ENCODE measurements at places on chromosomes 7 and 10.

DNA sequence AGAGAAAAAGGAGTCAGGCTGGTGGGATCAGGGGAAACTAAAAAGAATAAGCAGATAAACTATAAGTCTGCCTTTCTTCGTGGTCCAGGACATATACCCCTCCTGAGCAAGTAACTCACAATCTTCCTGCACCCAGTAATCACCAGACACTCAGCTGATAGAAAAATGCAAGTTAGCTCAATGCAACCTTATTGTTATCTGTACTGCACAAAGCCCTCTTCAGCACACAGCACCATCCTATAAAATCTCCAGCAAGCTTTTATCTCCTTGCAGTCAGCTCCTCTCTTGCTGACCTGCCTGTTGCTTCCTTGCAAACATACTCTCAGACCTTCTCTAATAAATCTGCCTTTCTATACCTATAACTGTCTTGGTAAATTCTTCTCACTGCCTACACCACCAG lies 6.7 kb downstream of the SLC37A3 start:
- DNase-seq: no peak

DNA sequence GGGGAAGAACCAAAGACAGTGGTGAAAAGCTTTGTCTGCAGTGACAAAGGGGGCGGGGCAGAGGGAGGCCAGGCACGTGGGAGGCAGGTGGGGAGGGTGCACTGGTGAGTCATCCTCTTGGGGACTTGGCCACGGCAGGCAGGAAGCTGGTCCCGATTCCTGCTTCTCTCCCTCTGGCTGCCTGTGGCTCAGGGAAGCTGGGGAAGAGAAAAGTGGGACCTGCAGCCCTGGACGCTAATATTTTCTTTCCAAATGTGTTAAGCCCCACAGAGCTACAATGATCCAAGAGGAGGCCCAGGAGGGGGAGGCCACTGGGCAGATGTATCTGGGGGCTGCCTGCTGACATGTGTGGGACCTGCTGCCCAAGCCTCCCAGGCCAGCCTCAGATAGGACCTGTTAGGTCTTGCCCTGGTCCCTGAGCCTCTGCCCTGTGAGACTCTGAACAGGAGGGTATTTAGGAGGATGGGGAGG lies 231.8 kb downstream of the KCNMA1 start:
- peak; percentile 31 for DNase-seq

DNA sequence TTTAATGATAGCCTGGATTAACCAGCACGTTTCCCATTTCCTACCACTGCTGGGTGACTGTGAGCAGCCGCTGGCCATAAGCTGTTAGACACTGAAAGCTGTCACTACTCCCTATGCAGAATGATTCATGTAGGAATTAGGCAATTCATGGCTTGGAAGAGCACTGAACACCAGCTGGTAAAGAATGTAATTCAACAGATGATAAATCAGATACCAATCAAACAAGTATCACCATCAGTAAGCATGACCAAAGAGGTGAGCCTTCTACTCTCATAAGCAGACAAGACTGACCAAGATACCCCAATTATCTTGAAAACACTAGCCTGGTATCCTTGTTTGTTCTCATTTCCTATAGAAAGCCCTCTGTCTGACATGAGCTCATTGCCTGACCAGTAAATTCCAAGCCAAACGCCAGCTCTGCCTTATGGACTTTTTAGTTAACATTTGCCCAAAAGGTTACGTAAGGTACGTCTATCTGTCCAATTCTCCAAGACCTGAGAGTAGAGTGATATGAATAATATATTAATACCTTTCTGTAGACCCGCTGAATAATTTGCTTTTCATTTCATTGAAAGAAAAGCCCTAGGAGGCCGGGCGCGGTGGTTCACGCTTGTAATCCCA lies 127.7 kb downstream of the ELMO1 start:
- no peak for DNase-seq

DNA sequence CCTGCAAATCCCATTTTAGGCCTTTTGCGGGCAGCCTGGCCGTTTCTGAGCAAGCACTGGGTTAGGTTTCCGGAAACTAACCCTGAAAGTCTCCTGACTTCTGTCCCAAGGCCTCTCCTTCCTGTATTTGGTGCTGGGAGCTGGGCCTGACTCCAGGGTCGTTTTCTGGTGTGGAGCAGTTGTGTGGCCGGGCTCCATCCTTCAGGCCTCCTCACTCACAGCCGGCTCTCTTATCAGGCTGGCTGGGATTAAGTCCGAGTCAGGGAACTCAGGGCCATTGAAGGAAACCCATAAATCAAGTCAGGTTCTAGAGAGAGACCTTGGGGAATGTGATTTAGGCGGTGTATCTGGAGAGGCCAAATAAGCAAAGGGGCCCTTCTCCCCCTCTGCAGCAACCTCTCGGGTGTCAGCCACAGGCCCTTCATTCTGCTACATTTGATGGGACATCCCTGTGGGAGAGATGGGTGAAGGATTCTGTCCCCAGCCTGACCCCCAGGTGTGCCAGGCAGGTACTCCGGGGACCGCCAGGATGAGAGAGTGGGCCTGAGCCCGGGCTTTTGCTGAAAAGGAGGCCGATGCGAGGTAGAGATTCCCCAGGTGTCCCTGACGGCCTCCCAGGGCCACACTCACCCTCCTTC lies 3.3 kb downstream of the GATA3 start:
- DNase-seq: no peak

DNA sequence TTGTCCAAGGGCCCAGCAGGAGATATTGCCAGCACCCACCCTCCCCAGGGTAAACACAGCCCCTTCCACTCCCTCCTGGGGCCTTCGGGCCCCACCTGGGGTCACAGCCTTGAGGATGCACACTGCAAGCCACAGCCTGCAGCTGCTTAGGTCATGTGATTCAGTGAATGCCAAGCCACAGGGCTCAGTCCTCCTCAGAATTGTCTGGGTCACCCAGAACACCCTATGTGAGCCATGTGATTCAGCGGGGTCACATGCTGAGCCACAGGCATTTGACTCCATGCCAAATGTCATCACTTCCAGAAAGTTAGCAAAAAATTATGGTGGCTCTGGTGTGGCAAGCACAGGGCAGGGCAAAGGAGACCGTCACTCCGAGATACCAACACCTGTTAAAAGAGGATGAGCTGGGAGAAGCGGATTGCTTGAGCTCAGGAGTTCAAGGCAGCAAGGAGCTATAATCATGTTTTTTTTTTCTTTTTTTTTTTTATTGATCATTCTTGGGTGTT lies 17.2 kb upstream of the PSAP start:
- no peak for DNase-seq

DNA sequence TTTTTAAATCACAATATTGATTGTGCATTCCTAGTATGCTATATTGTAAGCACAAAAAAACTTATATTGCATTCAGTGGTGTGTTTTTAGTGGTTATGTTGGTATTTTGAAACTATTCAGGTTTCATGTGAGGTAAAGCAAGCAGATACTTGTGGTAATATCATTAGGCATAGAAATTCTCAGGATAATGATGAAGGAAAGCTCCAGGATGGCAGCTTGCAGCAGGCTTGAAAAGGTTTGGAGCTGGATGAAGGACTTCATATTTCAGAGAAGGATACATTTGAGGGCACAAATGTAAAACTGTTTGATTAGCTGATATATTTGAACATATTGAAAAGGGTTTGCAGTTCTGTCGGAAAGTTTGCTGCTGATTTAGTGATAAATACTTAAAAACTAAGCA lies 17.5 kb downstream of the TRIM24 start:
- no peak for DNase-seq

- no peak for DNase-seq
Measured at GRCh38 chr10:103395754-103396066, 565 bp downstream of the ATP5MK start.

DNA sequence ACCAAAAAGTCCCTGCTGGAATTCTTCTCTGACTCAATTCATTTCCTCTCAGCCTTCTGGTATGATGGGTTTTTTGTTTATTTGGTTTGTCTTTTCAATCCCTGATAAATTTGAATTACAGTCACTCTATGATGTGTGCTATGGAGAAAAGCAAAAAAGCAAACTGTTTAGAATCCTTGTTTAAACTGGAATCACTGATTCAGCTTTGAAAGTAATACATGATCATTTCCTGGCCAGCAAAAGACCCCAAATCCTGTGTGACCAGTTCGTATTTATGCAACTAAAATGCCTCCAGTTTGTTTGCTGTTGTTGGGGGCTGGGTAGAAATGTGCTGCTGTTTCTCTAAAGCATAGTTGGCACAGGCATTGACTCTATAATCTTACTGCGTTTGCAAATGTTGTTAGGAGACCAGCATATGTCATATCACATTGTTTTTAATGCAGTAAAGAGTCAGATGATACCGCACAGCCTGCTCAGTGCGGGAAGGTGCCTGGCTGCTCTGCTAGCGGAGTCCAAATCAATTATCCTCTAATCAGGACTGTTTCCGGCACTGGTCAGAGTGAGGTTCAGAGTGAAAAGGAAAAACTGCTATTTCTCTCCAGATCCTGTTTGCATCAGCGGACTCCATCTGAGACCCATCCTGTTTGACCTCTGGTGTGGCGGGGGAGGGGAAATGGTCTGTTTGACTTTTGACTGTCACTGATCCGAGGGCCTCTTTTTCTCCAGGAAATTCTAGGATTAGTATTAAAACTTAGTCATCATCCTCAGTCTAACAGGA lies 40.6 kb upstream of the ADD3 start:
- no peak for DNase-seq

DNA sequence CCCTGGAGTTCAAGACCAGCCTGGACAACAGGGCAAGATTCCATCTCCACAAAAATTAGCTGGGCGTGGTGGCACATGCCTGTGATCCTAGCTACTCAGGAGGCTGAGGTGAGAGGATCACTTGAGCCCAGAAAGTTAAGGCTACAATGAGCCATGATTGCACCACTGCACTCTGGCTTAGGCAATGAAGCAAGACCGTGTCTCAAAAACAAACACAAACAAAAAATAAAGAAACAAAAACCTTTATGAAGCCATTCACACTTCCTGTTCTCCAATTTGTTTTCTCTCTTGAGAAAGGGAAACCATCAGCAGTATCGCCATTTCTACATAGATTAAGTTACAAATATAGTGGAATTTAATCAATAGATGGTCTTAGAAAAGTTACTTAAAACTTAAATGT lies 19.8 kb downstream of the YME1L1 start:
- DNase-seq: no peak

- no peak for DNase-seq
Measured at GRCh38 chr10:75450075-75450445, 18.6 kb downstream of the LRMDA start.

- DNase-seq: no peak
Measured at GRCh38 chr10:133167693-133168616, 7.9 kb downstream of the KNDC1 start.

DNA sequence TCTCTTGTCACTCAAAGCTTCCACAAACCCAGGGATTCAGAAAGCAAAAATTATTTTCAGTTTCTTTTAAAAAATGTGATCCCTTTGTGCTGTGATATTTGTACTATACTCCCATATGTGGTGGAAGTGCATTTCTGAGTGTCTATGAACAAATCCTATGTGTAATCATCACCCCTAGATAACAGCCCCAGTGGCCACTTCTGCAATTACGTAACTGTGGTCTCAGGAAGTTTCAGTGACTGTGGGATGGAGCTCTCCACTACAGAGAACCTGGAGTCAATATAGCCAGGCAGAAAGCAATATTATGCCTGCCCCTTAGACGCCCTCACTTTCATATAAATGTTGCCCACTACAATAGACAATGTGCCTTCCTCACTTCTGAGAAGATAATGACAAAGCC lies 1101.7 kb upstream of the GHITM start:
- DNase-seq: no peak

DNA sequence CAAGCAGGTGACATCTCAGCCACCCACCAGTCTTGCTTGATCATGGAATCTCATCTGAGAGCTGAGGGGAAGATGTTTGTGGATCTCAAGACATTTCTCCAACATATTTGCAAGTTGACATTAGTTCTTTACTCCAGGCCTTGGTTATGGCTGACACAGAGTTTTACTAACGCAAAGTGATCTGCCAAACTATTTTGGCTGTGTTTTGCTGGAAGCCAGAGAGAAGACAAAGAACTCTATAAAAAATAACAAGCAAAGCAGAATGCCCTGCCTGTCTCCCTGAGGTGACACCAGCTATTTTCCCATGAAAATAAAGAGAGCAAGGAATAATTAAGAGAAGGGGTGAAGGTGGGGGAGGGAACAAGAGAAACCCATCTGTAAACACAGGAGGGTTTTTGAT lies 286.4 kb downstream of the WDR11 start:
- DNase-seq: no peak

DNA sequence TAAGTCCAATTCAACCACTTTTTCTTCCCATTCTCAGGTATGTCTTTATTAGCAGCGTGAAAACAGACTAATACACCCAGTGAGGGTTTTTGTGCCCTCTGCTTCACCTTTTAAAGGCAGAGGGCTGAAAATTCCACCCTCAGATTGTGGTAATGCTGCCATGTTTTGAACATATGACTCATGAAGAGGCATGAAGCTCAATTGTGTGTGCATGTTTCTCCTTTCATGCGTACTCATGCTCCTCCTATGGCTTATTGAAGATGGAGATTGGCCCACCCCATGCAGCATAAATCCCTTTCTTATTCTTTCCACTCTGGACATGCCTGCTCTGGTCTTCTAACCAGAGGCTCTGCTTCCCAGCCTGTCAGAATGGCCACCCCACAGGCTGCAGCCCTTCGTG lies 168.0 kb upstream of the PRKCQ start:
- DNase-seq: no peak

DNA sequence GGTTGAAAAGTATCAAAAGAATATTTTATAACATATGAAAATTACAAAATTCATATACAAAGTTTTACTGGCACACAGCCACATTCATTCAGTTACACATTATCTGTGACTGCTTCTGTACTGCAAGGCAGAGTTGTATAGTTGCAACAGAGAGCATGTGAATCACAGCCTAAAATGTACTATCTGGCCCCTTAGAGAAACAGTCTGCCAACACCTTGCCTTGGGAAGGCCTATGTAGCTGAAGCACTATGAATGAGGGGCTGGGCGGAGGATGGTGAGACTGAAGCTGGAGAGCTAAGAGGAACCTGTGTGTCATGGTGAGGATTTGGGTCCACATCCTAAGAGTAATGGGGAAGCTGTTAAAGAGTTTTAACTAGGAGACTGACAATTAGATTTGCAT lies 35.7 kb downstream of the PDZD8 start:
- DNase-seq: no peak

DNA sequence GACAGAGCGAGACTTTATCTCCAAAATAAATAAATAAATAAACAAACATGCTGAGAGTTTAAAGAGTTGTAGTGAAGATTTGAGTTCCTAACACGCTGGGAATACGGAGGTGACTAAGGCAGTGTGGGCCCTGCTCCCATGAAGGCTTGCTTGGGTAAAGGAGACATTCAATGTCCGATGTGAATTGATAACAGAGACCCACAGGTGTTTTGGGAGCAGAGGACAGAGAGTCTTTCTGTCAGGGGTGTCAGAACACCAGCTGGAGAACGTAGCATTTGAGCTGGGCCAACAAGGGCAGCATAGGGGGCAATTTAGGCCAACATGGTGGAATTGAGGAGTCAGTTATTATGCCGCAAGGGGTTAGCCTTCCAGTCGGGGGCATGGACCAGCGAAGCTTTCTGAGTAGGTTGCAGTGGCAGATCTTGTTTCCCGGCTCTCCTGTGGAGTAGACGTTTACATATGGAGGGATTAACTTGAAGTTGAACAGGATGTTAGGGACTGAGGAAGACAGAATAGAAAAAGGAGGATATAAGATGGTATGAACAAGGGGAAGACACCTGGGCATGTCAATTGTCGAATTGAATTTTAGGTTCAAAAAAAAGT lies 5.6 kb downstream of the PROSER2 start:
- DNase-seq: no peak

Measured in activated CD4-positive, alpha-beta T cell treated with anti-CD3 and anti-CD28 coated beads for 48 hours (primary cell).